ENCODE measurements at places on chromosomes 2 and 18. TPM values are rescaled to one million over a fixed set of nuclear protein-coding genes. Genes with fewer than 3 reads are reported as not detected.

The CDKL4 gene
- total RNA-seq, result 0.23 TPM

DNA sequence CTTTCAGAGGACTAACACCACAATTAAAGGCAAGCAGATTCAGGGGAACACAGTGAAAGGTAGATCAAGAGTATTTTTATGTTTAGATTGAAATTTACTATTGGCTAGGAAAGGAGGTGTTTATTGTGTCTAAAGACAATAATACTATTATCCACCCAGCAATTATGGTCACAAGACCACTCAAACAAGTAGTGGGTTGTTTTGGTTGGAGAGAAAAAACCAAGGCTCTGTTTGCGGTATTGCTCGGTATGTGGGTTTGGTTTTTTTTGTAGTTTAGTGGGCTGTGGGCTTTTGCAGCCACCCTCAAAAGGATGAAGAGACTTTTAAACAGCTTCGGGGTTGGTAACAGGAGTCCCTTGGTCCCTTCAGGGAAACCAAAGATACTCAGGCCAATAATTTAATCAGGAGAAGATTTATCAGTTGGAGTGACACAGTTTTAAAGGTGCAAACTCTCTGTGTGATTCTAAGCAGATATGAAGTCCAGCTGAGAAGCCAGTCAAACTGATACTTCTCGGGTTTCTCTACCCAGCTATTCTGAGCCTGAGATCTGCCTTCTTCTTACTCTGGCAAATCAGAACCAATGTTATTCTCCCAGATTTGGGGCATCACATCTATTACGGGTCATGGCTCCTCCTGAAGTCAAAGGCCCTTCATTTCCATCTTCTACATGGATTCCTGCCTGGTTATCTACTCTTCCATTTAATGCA is 55.3 kb downstream of the DCC start:
- DNase-seq, result no peak

- DNase-seq, result no peak
Measured at GRCh38 chr2:42055573-42056514, 8.0 kb downstream of the PKDCC start.

The GBX2 gene
- total RNA-seq, result 4.8 TPM

The CAVIN2 gene
- total RNA-seq, result 0.51 TPM

The VIT gene
- not detected for total RNA-seq

GRCh38 chr2:16971722-16972234 is 306.1 kb upstream of the CYRIA start:
- no peak for DNase-seq

The HRH4 gene
- 0.12 TPM for total RNA-seq

The MROH2A gene
- not detected for total RNA-seq

The IL18R1 gene
- total RNA-seq, result 0.12 TPM

The LHCGR gene
- total RNA-seq, result not detected

GRCh38 chr2:217203086-217203485 is 343.2 kb upstream of the TNP1 start:
- no peak for DNase-seq

The CENPA gene
- total RNA-seq, result 24.4 TPM

The NT5C1B gene
- not detected for total RNA-seq

The ACADL gene
- total RNA-seq, result 0.51 TPM

DNA sequence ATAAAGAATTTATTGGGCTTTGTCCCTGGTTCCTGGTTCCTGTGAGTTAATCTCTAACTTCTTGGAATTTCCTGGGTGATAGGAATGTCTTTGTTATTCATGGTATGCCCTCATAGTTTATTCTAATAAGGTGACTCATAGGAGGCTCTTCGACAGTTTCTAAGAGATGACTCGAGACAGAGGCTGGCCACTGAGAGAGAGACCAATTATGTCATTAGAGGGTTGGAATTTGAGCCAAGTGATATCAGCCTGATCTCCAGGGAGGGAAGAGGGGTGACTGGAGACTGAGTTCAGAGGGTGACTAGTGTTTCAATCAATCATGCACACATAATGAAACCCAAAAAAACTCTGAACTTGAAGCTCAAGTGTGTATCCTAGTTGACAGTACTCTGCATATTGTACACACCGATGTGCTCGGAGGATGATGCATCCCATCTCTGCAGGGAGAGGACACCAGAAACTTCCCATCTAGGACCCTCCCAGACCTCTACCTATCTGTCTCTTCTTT is 185.7 kb downstream of the MTCL1 start:
- DNase-seq, result peak; percentile 99

GRCh38 chr2:54386585-54386984 is 69.5 kb upstream of the SPTBN1 start:
- DNase-seq, result no peak

The LOXL3 gene
- 5.9 TPM for total RNA-seq

The GCKR gene
- total RNA-seq, result not detected

DNA sequence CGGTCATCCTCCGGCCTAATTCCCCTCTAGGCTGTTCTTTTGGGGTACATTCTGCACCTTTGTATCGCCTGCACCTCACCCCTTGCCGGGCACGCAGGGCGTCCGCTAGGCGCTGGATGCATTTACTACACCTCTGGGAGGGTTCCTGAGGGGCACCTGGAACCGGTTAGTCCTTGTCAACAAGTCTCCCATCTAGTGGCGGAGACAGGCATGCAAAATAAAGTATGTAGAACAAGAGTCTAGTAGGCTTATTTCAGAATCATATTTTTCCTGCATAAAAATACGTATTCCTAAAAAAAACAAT is 705 bp upstream of the TEX261 start:
- DNase-seq, result no peak

The LIPG gene
- 173 TPM for total RNA-seq

DNA sequence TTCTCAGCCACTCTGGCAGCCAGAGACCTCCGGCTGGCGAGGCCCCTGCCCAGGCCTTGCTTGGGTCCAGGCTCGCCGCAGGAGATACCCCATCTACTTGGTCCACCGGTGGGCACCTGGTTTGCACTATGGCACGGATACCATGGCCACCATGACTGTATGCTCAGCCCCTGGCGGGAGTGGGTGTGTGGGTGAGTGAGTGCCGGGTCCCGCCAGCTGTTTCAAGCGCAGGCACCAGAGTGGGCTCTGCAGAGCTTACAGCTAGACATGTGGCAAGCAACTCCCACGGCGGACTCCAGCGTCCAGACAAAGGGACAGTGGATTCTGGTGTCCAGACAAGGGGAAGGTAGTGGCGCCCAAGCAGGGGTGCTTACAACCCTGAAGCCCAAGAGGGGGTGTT is 1.4 kb downstream of the ATG4B start:
- DNase-seq, result no peak

- no peak for DNase-seq
Measured at GRCh38 chr2:217147818-217148217, 288.0 kb upstream of the TNP1 start.

DNA sequence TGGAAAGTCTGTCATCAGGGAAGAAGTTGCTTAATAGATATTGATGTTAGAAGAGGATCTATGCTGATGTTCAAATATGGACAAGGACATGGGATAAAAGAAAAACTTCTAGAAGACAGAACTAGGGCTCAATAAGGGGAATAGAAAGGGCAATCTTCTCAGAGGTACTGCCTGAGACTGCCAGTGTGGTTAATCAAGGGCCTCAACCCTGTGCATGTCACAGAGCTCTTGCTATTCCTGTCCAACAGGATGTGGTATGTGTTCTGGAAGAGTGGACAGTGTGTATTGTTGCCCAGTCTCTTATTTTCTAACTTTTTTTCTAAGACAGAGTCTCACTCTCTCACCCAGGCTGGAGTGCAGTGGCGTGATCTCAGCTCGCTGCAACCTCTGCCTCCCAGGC is 27.8 kb upstream of the RNF125 start:
- peak; percentile 13 for DNase-seq

The MOCOS gene
- total RNA-seq, result 5.7 TPM

The DNER gene
- 2.7 TPM for total RNA-seq

DNA sequence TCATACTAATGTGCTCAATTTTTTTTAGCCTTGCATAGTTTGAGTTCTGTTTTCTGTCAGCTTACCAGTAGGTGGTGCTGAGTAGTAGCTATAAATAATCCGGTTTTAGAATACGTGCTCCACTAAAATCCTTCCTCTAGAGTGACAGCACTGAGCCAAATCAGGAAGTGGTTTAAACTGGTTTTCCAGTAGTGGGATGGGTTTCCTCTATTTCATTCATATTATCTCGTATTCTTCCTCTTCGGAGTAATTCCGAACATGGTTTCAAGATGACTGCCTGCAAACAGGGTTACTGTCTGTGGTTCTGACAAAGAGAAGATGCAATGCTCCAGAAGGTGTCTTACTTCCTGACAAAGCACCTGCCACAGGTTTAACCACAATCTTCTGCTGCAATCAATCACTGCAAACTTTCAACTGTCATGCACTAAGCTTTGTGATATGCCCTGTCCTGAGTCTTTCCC is 496.9 kb upstream of the VRK2 start:
- no peak for DNase-seq

The FABP1 gene
- total RNA-seq, result not detected

GRCh38 chr2:112156152-112156986 is 18.2 kb downstream of the FBLN7 start:
- no peak for DNase-seq

- no peak for DNase-seq
Measured at GRCh38 chr2:36409335-36409734, 53.8 kb downstream of the CRIM1 start.

DNA sequence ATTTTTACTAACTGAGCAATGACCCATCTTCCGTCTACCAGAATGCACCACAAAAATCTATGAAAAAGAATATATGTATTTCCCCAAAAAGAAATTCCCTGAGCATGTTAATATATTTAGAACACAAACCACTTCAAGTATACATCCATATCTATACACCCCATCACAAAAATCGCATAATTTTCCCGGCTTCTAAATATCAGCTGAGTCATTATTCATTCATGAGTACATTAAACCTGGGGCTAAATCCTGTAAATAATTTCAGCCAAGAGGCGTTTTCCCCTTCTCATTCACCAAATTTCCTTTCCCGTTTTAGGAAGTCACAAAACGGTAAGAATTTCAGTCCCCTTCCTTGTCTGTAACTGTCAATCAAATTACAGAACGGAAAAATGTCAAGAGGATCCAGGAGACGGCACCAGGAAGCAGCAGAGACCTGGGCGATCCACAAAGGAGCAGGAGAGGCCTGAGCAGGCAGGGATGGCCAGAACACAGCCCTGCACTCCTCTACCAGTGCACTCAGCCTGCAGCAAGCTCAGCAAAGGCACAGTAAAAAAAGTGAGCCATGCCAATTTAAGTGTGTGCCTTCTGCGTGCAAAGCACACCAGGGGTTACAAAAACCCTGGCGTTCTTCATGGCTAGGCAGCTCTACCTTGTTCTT is 300.7 kb downstream of the TCF4 start:
- DNase-seq, result no peak

- DNase-seq, result no peak
Measured at GRCh38 chr2:69517410-69517809, 80.2 kb upstream of the NFU1 start.

DNA sequence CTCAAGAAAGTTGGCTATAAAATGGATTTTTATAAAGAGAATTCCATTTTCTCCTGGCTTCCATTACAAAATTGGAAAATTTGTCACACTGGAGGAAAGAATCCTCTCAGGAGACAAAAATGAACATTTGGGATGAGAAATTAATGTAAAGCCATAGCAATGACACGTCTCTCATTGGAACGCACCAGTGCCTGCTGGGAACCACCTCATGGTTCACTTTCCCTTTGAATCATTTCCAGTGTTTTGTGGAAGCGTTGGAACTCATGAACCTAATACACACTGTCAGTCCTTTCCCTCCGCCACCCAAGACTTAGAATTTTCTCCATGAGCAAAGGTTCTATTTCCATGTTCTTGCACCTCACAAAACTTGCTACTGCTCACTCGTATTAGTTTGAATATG is 21.0 kb upstream of the NRP2 start:
- DNase-seq, result no peak

GRCh38 chr2:16227811-16228462 is 287.6 kb downstream of the MYCN start:
- DNase-seq, result no peak

GRCh38 chr2:161814008-161814660 is 189.9 kb downstream of the SLC4A10 start:
- no peak for DNase-seq

The CRYGC gene
- total RNA-seq, result not detected

The NAT8 gene
- total RNA-seq, result not detected

The RFTN2 gene
- total RNA-seq, result not detected

DNA sequence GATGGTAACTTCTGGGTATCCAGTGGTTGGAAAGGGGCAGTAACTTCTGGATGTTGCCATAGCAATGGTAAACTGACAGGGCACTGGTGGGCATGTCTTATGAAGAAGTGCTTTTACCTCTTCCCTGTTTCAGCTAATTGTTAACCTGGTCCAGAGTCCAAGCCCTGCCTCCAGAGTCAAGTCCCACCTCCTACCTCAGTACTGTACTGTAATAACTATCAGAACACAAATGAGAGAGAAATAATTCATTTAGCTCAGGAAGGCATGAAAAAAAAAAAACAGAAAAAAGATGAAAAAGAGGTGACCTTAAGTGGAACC is 237.0 kb downstream of the ZNF804A start:
- no peak for DNase-seq

DNA sequence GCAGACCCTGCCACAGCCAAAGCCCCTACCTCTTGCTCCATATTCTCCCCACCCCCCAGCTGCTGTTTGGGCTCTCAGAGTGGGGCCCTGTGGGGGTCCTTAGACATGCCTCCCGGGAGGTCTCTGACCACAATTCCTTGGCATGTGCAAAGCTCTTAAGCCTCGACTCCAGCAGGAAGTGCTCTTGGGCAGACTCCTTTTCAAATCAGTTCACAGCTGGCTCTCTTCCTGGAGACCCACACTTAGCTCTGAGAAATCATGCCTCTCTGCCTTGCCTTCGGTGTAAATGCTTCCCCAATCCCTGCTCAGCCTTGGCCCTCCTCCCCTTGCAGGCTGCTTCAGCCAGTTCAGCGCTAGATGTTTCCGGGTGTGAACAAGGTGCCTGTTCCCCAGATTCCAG is 46.9 kb downstream of the NGEF start:
- no peak for DNase-seq

- DNase-seq, result no peak
Measured at GRCh38 chr2:4090668-4091630, 387.6 kb downstream of the DCDC2C start.

GRCh38 chr18:24426398-24427294 is at the start of gene IMPACT:
IMPACT (plus strand) TSS chr18:24426670; CDS start chr18:24426757, 87 bp downstream.
- no peak for DNase-seq

Measured in epithelial cell of proximal tubule (primary cell).